ENCODE measurements at places on chromosomes 1 and 21.
A peak's percentile ranks its signal among the peaks of the same experiment; 100 is the strongest.

DNA sequence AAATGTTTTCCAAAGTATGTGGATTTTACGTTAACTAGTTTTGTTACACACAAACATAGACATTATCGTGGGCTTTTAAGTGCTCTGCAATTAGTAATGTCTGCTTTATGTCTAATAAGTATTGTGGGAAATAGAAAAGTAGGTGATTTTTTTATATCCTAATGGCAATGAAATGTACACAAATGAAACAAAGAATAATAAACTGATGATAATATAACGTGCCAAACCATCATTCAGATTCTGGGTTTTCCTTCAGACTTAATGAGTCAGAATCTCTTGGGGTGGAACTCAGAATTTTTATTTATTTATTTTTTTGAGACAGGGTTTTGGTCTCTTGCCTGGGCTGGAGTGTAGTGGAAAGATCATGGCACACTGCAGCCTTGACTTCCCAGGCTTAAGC lies 2.0 kb downstream of the TMEM183A start:
- no peak for DNase-seq

- DNase-seq, result no peak
Observed at GRCh38 chr1:153478692-153479618, 18.5 kb upstream of the S100A7 start.

DNA sequence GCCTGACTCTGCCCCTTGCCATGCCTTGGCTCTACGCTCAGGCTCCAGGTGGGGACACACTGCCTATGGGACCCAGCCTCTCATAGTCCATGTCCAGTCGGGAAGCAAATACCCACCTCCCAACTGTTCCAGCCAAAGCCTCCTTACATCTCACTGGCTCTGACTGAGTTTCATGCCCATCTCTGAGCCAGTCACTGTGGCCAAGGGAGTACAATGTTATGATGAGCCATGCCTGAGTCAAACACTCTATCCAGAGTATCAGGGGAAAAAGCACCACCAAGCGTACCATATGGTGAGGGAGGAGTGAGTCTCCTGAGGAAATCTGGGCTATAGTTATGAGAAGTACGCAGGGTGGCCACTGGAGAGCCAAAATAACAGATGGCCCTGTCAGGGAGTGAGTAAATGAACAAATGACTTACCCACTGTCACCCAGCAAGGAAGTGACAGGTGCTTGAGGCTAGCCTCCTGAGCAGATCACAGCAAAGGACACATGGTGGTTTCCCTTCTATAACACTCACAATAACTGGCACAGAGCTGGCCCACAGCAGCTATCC lies 236.6 kb upstream of the GJB5 start:
- no peak for DNase-seq

GRCh38 chr1:62235576-62235975 lies 40.9 kb downstream of the L1TD1 start:
- no peak for DNase-seq

DNA sequence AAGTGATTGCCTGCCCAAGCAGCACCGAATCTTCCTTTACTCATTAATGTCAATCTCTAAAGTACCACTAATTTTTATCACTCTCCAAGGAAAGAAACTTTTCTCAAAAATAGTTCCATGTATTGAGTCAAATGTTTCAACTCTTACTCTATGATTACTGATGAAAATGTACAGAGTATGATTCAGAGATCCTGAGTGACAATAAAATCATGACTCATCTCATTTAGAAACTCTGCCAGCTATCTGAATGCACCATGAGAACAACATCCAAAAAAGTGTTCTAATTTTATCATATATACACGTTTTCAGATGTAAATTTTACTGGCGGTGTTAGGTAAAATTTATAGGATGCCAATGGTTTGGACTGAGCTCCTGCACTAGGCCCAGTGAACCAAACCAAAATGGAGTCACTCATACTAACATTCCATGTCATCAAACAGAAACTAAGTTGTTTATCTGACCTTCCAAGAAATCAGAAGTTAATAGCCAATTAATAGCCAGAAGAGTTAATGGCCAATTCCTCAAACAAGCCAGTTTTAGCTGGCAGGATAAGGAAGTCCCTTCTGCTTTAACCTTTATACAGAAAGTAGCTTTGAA lies 22.6 kb downstream of the PLPPR5 start:
- DNase-seq, result peak; percentile 11

- no peak for DNase-seq
Observed at GRCh38 chr1:61784726-61785125, 42.4 kb downstream of the PATJ start.

- DNase-seq, result no peak
Observed at GRCh38 chr1:15053153-15053552, 100.4 kb upstream of the TMEM51 start.

DNA sequence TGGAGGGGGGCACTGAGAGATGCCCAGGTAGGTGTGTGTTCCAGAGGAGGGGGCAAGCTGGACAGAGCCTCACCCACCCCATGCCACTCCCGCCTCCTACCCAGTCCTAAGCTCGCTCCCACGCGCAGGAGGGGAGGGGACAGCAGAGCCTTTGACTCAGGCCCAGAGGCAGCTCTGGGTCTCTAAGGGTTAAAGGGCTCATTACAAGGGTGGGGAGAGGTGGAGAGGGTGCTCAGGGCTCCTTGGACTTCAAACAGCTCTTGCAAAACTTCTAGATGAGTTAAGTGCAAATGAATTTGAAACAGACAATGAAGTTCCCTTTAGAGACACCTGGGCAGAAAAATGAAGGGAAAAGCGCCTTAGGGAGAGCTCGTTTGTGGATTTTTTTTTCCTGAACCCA lies 104.2 kb upstream of the CASZ1 start:
- DNase-seq, result no peak

GRCh38 chr1:38114241-38115026 lies 67.8 kb upstream of the POU3F1 start:
- no peak for DNase-seq

- DNase-seq, result no peak
Observed at GRCh38 chr1:61616830-61617229, 108.1 kb downstream of the TM2D1 start.

DNA sequence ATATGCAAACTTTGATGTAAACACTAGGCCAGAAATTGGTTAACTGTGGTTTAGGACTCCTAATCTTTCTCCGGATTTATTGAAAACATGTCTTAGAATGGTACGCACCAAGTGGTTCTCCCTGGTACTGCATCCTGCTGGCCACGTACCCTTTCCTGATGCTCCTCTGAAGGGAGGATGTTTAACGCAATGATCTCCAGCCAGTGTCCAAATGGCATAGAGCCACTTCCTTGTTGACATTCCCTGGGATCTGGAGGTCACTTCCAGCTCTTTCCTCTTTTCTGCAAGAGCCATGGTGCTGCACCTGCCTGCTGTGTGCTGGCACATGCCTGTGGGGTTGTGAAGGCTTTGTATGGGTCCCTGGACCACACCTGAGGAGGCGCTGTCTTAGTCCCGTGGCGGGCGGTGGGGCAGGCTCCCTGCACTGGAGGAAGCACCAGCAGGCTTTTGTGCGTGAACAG lies 53.9 kb downstream of the GALNT2 start:
- peak; percentile 44 for DNase-seq

GRCh38 chr1:74343216-74343615 lies 108.0 kb downstream of the TNNI3K start:
- peak; percentile 3 for DNase-seq

DNA sequence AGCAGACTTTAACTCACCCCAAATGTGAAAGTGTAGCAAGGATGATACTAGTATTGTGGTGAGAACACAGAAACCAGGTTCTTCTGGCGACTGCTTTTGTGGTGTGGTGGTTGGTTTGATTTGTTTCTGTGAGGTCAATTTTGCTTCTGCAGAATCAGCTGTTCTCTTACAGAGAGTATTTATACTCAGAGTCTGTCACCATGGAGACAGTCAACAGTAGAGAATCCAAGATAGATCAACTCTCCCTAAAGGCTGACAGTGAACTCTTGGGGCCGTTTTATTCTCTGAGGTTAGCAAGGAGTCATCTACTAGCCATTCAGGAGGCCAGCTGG lies at the start of gene CFAP107:
CFAP107 (plus strand) TSS at position 209 of the 332 bp plus-strand sequence. CDS start 231 bp downstream, outside the sequence.
- peak; percentile 3 for DNase-seq

GRCh38 chr1:8631163-8631562 lies 186.3 kb downstream of the RERE start:
- no peak for DNase-seq

DNA sequence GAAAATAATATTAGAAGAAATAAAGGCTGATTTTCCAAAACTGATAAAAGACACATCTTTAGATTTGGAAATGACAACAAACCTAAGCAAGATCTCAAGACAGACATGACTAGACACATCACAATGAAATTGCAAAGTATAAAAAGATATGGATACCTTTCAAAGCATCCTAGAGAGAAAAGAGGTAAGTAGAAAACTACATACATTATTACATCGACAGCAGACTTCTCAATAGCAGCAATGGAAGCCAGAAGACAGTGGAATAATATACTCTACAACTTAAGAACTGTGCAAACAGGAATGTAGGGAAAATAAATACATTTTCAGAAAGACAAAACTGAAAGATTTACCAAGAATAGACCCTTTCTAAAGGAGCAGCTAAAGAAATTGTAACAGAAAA lies 50.2 kb downstream of the DENND1B start:
- peak; percentile 18 for DNase-seq

GRCh38 chr1:246773213-246773641 lies 49.0 kb downstream of the SCCPDH start:
- DNase-seq, result no peak

DNA sequence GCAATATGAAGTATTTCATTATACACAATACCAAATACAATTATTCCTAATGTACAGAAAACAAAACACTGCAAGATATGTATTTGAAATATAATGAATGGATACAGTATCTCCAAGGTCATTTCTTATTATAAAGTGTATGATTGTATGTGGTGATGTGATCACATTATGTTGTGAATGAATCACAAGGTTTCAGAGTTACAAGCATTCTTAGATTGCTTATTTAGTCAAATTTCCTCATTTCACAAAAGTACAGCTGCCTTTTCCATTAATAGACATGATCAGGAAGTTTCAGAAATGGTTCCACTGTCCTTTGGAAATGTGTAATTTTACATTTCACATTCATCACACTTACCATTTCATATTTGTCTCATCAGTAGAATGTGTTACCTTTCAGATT lies 28.3 kb upstream of the NEK7 start:
- DNase-seq, result no peak

DNA sequence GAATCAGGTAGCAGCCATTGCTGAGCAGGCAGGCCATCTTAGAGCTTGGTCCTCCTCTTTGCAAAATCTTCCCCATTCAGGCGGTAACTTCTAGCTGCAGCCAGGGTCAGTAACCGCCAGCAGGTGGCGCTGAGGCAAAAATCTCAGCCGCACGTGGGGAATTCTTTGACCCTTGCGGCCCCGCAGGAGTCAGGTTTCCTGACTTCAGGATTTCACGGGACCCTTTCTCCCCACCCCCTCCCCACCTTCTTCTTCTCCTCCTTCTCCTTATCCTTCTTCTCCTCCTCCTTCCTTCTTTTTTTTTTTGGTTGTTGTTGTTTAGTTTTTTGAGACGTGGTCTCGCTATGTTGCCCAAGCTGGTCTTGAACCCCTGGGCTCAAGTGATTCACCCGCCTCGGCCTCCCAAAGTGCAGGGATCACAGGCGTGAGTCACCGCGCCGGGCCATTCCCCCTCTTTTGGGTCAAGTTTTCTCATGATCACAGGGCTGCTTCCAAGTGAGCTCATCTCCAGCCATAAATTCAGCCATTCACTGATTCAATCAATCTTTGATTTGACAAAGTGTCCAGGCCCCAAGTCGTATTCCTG lies 33.4 kb upstream of the TENT5B start:
- peak; percentile 51 for DNase-seq

- DNase-seq, result no peak
Observed at GRCh38 chr1:25094995-25095394, 137.3 kb downstream of the SYF2 start.

Data from fibroblast of villous mesenchyme (primary cell).